Spinal cord (tissue), 10 donors: ENCODE measurements at places on chromosomes 16 and 17. TPM values are rescaled to one million over a fixed set of nuclear protein-coding genes. Genes with fewer than 3 reads are reported as not detected.

UMOD gene
- polyA plus RNA-seq, result 0.19 TPM

TUBD1 gene
- 11.6 TPM for polyA plus RNA-seq

CCL2 gene
- polyA plus RNA-seq, result 7.7 TPM

OR1F1 gene
- 1.8 TPM for polyA plus RNA-seq

NPW gene
- 0.49 TPM for polyA plus RNA-seq

ALOX15B gene
- polyA plus RNA-seq, result 0.13 TPM

PDIA2 gene
- 38.4 TPM for polyA plus RNA-seq

XAF1 gene
- polyA plus RNA-seq, result 9.8 TPM

RHBDL3 gene
- 43.7 TPM for polyA plus RNA-seq

ENGASE gene
- polyA plus RNA-seq, result 32.6 TPM

RNF112 gene
- polyA plus RNA-seq, result 27.7 TPM

- DNase-seq, result no peak
Measured at GRCh38 chr16:85104821-85105391, 7.4 kb downstream of the CIBAR2 start.

- DNase-seq, result no peak
Measured at GRCh38 chr16:15539197-15539596, 103.8 kb downstream of the MARF1 start.

DNA sequence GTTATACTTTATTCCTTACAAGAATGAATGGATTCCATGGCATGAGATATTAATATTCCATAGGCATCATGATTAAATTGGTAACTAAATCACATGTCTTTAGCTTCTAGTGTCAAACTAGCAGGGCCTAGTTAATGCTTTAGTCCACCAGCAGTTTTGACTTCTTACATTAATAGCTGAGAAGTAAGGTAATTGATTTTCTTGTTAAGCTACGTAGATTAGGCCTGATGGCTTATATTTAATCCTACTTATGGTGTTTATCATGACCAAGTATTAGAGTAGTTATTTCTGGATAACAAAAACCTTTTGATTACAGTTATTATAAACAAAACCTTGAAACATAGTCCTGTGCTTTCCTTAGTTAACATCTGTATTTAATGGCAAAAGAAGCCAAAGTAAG is 184.5 kb downstream of the TANC2 start:
- no peak for DNase-seq

- no peak for DNase-seq
Measured at GRCh38 chr17:1852327-1852726, 22.5 kb downstream of the RPA1 start.

DNA sequence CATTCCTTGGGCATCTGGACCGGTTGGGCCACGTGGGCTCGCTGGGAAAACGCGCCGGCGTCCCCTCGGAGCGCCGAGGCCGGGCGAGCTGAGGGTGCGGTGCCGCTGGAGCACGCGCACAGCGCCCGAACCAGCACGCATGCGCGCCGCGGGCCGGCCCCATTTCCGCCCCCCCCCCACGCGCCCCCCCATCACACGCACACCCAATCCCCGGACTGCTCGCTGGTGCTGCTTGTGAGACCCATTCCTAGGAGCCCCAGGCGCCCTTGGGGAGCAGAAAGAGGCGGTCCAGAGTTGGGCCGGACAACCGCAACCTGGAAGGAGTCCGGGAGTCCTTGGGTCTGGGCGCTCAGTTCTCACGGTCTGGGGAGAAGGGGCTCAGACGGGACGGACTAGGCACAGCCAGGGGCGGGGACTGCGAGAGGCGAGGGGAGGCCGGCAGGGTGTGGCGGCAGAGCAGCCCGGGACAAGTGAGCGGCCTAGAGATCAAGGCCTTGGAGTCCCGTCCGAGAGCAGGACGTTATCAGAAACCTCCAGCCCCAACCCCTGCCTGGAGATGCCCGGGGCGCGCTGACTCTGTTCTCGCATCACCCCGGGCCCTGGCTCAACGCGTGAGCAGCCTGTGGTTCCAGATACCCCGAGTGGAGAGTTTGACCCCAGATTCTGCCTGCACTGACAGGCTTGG is 6.0 kb upstream of the CBX8 start:
- no peak for DNase-seq

DNA sequence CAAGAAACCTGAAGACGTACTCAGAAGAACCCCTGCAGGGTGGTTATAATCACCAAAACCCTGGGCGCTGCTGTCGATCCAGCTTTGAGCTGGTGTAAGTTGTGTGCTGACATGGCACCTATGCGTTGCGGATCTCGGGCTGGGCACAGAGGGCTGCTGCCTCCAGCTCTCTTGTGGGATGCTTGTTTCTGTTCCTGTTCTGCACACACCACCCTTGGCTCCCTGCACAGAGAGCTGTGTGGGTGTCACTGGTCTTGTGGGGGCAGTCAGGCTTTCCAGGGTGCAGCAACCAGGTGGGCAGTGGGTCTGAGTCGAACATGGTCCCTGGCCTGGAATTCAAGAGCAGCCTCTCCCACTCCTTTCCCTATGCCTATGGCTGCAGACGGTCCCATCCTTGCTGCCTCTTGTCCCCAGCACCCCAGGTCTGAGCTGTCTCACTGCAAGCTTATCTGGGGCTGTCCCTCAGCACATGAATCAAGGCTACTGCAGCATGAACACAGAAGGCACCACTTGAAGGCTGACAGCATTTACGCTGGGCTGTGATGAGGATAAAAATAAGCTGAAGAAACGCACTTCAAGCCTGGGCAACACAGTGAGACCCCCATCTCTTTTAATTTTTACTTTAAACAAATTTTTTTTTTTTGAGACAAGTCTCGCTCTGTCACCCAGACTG is 20.1 kb downstream of the ZNF276 start:
- no peak for DNase-seq

DNA sequence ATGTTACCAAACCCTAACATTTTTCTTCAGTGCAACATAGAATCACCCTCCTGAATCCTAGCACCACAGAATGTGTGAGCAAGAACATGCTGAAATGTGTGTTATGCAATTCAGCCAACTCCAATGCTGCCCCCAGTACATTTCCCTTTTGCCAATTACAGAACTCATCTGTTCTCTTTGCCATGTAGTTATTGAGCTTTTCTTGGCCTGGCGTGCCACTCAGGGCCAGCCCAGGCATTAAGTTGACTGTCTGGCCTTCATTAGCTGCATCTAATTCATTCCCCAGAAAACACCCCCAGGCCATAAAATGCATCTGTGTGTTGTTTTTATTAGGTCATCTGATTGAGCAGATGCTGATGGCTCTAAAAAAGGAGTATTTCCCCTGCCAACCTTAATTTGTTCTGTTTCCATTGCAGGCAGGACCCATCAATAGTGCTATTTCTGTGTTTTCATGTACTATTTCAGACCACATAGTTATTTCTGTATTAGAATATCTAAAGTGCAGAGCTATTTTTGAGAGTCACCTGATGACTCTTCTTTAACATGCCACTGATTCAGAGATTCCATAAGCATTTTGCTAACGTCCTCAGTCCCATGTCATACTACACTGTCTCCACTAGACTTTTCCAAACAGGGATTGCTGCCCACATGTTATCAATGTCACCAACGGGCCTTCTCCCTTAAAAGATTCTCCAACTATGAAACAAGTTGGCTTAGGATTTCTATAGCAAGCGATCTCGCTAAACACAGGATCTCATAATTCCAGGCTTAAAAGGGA is 969.7 kb downstream of the CDH11 start:
- no peak for DNase-seq

- no peak for DNase-seq
Measured at GRCh38 chr16:10961231-10961630, 16.9 kb downstream of the CLEC16A start.

GRCh38 chr16:48611329-48612137 is 1.6 kb upstream of the N4BP1 start:
- DNase-seq, result no peak

GRCh38 chr17:70407506-70407905 is 238.2 kb downstream of the KCNJ2 start:
- no peak for DNase-seq

DNA sequence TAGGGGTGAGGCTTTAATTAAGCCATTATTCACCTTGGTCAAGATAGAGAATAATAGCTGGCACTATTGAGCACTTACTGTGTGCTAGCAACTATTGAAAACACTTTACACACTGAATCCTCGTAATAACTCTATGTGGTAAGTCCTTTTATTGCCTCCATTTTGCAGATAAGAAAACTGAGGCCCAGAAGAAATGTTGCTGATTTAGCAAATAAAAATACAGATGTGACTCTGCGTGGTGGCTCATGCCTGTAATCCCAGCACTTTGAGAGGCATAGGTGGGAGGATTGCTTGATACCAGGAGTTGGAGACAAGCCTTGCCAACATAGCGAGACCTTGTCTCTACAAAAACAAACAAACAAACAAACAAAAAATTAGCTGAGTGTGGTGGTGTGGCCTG is 19.4 kb downstream of the OTOA start:
- DNase-seq, result no peak

DNA sequence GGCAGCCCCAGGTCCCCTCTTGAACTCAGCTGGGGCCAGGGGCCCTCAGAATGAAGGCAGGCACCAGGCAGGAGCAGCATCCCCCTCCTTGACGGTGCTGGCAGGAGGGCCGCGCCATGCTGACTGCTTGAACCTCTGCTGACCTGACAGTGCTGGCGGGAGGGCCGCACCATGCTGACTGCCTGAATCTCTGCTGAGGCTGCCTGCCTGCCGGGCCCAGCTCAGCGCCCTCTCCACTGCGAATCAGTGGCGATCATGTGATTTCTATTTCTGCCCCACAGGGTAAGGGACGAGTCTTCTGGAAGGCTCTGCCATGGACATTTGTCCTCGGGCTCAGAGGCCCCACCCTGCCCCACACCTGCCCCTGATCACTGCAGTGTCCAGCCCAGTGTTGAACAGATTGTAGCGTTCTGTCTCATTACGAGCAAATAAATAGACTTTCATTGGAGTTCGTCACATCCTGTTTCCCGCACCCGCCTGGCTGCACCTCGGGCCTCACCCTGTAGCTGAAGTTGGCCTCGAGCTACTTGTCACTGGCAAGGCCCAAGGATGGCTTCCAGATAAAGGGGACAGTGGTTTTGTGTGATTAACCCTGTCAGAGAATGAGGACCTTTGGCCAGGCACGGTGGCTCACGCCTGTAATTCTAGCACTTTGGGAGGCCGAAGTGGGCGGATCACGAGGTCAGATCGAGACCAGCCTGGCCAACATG is 8.6 kb downstream of the C16orf90 start:
- no peak for DNase-seq

DNA sequence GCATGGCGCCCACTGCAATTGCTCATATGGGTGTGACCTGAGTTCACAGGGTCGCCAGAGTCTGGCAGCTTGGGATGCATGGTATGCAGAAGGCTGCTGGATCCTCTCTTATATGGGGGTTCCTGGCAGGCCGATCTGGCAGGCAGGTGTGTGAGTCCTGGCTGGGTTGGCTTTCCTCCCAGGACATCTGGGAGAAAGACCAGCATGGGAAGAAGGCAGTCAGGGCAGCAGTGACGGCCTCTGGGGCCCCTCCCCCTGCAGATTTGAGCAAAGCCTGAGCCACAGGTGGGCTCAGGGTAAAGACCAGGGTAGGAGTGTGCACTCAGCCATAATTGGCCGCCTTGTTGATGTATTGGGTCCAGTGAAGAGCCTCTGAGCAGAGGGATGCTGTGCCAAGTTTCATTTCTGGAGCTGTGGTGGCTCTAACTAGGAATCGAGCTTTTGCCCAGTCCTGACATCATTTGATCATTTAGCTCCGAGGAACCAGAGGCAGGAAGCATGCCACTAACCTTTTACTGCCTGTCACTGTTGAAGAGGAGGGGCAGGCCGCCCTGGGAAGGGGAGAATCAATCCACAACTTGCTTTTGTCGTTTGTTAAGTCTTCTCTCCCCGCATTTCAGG is 174.3 kb downstream of the CCDC182 start:
- no peak for DNase-seq

DNA sequence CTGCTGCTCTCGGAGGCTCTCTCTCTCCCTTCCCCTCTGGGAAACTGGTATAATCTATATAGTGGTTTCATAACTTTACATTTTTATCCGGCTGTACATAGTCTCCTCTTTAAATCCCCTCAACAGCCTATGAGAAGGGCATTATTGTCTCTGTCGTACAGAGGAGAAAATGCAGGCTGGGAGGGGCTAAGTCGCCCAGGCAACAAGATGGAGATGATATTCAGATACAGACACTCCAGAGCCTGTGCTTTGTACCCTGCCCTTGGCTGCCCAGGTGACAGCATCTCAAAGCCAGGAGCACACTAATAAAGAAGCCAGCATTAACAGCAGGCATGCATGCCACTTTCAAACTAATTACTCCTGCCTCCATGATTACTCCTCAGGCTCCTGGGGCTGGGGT is 4.7 kb upstream of the EIF1 start:
- no peak for DNase-seq

- DNase-seq, result no peak
Measured at GRCh38 chr16:89656435-89657121, 930 bp downstream of the CHMP1A start.

DNA sequence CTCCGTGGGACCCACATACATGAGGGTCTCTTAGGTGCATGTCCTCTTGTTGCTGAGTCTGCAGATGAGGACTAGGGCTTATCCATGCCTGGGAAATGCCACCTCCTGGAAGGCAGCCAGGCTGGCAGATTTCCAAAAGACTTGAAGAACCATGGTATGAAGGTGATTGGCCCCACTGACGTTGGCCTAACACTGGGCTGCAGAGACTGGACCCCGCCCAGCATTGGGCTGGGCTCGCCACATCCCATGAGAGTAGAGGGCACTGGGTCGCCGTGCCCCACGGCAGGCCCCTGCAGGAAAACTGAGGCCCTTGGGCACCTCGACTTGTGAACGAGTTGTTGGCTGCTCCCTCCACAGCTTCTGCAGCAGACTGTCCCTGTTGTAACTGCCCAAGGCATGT is 38.2 kb upstream of the IL21R start:
- no peak for DNase-seq

- no peak for DNase-seq
Measured at GRCh38 chr17:48834973-48835372, 4.1 kb downstream of the CALCOCO2 start.

GRCh38 chr17:78852709-78853121 is 12.1 kb upstream of the USP36 start:
- no peak for DNase-seq
